ENCODE measurements at places on chromosomes 12 and 14.

DNA sequence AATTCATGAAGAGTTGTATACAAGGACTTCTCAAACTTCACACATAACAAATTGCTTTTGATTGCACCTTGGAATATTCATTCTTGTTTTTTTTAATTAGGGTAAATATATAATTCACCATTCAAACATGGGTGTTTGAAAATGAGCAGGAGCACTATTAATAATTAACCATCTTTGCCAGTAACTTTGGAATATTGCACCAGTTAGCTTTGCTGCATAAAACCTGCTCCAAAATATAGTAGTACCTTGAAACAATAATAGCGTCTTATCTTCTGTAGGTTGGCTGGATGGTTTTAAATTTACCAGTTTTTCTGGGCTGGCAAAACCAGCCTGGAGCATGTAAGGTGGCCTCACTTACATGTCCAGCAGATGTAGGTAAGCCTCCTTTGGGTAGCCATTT is 1112.4 kb downstream of the TRHDE start:
- DNase-seq: no peak

DNA sequence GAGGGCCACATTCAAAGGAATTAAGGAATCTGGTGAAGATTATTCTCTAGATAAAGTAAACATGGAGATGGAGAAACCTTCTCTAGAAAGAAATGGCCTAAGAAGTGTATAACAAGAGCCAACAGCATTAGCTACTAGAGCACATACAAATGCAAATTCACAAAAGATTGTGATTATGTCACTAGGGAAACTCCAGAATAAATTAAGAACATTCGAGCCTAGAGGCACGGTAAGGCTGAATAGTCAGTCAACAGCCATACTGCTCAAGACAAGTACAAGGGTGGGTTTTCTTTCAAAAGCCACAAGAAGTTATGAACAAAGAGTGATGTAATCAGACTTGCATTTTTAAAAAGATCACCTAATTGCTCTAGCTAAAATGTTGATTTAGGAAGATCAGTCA is 25.4 kb downstream of the PPP4R3A start:
- DNase-seq: no peak

GRCh38 chr12:49092816-49093406 is 1.7 kb downstream of the DHH start:
- no peak for DNase-seq

DNA sequence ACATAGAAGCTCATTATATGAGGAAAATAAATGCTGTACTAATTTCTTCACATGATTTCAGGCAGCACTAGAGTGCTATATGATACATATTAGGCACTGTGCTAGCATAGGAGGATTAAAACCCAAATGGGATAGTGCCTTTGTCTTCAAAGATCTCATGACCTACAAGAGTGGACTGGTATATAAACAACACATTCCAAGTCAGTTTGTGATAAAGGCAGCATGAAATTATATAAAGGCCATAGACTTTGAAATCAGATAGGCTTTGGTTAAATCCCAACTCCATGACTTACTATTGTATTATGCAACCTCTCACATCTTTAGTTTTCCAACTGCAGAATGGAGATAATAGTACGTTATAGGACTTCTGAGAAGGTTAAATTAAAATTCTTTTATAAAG is 179.7 kb downstream of the RAD51B start:
- no peak for DNase-seq

Data from H1 (cell line).